Stomach (tissue), 19 donors: ENCODE measurements at places on chromosomes 4 and X.

- DNase-seq: no peak
Observed at GRCh38 chr4:178693816-178694215, 1251.6 kb upstream of the AGA start.

DNA sequence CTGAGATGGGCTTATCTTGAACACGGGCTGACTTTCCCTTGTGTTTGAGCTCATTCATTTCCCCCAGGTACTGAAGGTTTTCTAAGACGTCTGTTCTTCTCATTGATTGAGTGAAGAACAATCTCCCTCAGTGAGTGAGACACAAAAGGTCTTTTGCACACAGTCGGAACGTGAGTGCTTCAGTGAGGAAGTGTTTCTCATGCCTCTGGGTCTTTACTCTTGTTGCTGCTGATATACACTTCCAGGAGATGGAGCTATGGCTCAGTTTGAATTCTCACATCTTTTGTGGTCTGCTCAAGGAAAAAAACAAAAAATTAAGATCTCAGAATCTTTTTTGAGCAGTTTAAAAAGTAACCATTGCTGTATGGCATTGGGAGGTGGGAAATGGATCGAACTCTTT lies 981.9 kb upstream of the TENM3 start:
- DNase-seq: peak; percentile 46

- DNase-seq: no peak
Observed at GRCh38 chrX:136752796-136753195, 27.9 kb downstream of the ARHGEF6 start.

DNA sequence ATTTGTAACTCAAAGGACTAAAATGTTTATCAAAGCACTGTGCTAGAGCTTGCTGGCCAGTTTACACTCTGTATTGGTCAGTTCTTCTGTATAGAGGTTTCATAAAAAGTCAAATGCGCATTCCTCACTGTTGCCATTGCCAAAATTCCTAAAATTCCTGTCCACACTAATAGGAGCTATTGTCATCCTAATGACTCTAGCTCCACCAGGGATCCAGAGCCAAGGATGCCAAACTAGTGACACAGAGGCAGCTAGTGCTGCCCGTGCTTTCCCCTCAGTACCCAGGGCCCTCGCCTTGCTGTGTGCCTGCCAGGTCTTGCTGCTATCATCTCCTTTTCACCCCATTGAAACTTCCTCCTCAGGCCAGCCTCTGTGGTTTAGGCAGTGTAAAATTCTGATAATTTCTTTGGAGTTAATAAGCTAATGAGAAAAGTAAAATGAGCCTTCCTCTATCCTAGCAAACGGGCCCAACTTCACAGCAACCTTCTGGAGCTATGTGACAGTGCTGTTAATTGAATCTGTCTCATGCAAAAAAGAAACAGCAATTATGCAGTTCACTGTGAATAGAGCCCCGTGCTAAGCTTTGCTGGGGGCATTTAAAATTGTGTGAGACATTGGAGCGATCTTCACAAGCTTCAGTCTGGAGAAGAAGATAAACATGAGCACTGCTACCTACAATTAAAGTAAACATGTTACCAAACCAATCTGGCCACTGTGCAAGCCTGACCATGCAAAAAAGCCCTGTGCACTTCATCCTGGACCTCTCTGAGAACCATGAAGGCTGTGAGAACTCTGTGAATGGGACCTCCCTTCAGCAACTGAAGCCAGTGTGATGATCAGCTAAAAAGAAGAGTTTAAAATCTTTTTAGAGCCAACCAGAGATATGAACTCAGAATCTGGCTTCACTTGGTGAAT lies 43.1 kb upstream of the FGF2 start:
- DNase-seq: no peak

- no peak for DNase-seq
Observed at GRCh38 chr4:48570646-48571220, 80.7 kb downstream of the ZAR1 start.

GRCh38 chrX:790783-791360 lies 160.3 kb downstream of the SHOX start:
- no peak for DNase-seq

DNA sequence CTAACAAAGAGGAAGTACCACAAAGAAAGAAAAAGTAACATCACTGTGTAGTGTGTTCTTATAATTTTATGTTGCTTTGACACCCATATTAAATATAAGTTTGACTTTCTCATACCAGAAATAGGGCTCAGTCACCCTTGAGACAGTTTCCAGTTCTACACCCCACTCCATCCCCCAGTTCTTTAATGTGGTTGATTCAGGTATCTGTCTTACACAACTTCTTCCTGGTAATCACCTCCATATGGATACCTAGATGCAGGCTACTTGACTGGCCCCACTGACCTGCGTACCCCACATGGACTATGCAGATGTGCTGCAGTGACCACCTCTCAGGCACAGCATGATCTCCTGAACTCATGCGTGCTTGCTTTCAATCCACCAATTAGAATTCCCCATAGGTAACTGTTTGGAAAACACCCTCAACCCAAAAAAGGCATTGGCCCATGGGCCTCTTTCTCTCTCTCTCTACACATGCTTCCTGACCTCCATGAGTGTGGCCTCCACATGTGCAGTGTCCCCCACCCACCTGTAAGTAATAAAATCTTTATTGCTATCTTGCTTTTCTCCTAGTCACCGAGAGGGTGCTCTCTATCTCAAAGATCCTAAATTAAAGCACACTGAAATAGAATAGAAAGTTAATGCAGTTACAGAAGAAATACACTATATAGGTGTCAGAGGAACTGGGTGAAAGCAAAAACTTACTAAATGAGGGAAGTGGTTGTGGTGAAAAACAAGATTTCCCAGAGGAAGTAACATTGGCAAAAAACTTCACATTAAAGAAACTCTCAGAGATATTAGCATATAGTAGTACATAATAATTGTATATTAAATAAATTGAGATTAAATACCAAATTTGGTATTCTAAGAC lies 98.4 kb downstream of the ZAR1 start:
- DNase-seq: no peak

- no peak for DNase-seq
Observed at GRCh38 chrX:22116605-22117546, 84.8 kb downstream of the PHEX start.

GRCh38 chr4:58254291-58254690 lies 1144.1 kb upstream of the IGFBP7 start:
- DNase-seq: no peak

DNA sequence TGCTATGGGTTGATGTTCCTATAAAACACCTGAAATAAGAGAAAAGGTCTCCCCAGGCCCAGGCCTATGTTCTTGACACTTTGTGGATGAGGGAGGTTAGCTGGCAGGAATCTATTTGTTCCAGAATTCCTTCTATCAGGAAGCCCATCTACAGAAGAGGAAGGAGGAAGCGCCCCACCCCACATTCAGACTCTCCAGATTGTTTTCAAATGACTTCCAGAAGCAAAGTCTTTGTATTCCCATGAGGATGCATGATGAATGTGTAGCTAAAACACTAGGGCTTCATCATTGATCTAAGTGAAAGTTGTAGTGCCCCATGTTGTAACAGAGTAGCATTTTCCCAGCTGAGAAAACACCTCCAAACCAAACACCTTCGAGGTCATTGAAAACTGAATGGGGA lies 16.4 kb downstream of the OTC start:
- DNase-seq: no peak

DNA sequence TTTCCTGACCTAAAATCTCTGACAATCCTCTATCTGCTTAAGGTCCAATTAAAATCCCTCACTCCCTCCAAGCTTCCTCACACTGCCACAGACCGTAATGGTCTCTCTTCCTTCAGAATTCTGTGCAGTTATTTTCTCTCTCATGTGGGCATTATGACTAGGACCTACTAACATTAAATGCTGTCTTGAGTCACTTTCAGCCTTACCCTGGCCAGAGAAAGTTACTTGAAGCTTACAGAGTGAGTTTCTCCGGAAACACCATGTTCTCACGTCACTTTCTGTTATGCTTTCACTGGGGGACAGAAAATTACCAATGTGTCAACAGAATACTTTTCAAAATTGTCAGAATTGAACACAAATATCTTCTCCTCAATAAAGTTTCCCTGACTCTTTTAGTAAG lies 271.8 kb downstream of the INPP4B start:
- DNase-seq: no peak

- DNase-seq: no peak
Observed at GRCh38 chr4:112889199-112889598, 160.3 kb upstream of the ANK2 start.

DNA sequence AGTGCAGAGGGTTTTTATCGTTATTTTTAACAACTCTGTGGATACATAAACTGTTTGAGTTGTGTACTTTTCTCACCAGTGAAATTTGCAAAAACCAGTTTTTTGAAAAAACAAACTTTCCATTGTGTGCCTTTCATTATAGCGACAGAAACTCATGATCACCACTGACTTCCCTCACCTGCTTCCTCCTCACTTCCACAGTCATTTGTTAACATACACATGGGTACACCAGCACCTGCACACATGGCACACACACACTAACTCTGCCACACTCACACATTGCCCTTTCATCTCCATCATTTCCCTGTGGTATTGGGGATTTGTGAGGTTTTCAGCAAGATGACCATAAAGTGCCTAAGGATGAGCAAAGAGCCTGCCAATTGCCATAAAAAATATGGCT lies 20.6 kb downstream of the CLDN22 start:
- no peak for DNase-seq

DNA sequence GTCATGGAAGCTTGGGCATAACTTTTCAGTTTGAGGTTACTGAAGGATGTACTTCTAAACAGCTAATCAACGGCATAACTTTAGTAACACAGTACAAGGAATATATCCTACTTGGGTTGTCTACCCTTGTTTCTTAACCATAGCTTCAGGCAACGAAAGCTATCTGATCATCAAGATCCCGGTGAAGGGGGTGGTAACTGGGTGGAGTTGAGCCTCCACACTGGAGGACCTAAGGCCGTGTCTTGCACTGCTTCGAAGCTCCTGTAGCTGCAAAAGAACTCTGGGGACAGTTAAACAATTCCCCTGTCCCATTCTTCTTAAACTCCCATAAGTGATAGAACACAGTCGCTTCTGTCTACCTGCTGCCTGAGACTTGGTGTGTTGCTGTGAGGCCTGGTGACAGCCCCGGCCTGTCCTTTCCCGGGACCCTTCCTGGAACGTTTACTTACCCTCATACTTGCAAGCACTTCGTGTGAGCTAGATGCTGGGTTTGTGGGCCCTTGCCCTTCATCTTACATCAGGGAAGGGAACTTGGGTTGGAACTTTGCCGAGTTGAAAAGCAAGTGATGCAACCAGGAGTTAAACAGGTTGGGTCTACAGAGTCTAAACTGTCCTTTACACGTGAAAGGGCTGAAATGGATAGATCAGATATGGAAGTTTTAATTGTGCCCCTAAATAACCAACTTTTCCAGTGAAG lies 5.8 kb upstream of the WDR1 start:
- DNase-seq: no peak

GRCh38 chr4:47741200-47741599 lies 96.7 kb downstream of the CORIN start:
- DNase-seq: no peak

DNA sequence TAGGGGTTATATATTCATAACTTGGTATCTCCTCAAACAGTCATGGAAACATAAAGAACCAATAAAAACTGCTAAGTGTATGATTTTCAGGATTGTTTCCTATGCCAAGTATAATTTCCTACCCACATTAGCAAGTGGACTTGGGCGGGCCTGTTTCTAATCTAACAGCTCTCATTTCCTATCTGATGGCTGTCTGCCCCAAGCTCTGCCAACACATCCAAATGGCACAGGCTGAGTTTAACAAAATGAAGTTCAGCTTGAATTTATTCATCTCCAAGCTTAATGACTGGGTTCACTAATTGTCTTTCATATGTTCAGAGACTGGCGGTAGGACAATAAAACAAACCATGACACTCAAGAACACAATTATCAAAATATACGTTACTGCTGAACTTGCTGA lies 55.5 kb upstream of the S100G start:
- no peak for DNase-seq

GRCh38 chrX:7110821-7111276 lies 36.7 kb upstream of the STS start:
- DNase-seq: no peak
